ENCODE measurements at places on chromosomes 4 and X.
A peak's percentile ranks its signal among the peaks of the same experiment; 100 is the strongest.

DNA sequence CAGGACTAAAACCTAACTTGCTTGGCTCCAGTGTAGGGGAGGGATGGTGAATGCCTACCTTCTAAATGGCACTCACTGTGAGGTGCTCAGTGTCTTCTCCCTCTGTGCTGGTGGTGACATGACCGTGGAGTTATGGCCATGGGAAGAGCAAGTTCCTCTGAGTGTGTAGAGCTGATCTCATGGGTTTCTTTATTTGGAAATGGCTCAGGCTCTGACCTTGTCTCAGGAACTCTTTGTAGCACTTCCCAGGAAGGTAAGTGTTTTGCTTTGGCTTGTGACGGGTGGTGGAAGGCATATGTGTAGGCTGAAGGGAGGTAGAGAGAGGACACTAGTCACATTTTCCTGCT, 6.4 kb downstream of the MSN start:
- DNase-seq = no peak

GRCh38 chr4:20356565-20356964, 104.9 kb downstream of the SLIT2 start:
- peak; percentile 96 for DNase-seq

DNA sequence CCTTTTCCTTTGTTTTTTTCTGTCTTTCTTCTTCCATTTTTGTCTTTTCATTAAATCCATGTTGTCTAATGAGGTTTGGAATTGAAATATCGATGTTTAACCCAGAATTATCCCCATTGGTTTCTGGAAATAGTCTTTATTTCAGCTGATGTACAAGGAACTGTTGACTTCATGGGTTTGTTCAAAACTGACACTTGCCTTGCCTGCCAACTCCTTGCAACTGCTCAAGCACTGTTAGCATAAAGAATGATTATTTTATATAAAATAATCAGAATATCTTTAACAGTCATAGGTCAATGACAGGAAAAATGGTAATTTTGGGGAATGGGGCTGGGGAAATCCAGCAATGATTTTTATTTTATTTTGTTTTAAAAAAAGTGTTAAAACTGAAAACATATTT, 359.6 kb upstream of the LCORL start:
- no peak for DNase-seq

DNA sequence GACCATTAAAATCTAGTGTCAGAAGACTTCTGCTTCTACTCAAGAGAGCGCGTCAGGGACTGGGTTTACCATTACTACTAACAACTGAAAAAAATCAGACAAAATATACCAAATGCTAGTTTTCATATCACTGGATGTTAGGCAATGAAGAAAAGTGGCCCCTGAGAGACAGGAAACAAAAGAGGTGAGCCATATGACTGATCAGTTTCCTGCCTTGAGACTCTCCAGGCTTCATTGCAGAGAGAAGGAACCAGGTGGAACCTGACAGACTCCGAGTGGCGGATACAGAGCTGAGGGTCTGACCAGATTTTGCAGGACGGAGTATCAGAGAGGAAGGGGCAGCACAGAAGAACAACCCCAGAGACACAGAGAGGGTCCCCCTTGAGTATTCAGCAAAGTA, 86.3 kb downstream of the C4orf51 start:
- no peak for DNase-seq

GRCh38 chr4:65943076-65943475, 272.8 kb upstream of the EPHA5 start:
- no peak for DNase-seq

GRCh38 chr4:48187813-48188212, 53.8 kb upstream of the TXK start:
- no peak for DNase-seq

GRCh38 chr4:109238746-109239145, 63.7 kb downstream of the COL25A1 start:
- DNase-seq = no peak

DNA sequence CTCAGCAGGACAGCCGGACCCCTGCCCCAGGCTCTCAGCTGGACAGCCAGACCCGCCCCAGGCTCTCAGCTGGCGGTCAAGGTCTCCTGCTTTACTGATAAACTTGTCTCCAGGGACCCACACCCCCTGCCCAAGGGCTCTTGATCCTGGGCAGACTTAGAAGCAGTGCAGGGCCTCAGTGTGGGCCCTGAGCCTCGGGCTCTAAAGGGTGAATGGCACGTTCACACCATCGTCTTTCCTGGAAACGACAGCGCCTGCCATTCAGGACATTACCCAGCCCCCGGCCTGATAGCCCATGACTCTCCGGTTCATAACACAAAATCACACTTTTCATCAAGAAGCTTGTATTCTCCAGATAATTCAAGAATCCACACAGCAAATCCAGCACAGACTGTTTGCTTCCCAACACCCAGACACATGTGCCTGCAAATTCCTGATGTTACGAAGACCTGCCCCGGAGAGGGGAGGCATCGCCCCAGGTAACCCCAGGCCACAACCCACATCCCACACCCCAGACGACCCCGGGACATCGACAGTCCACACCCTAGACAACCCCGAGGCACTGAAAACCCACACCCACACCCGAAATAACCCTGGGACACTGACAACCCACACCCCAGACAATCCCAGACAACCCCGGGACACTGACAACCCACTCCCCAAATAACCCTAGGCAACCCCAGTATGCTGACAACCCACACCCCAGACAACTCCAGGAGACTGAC, 136.8 kb downstream of the FAM53A start:
- DNase-seq = no peak

GRCh38 chr4:13917015-13917414, 289.5 kb upstream of the BOD1L1 start:
- DNase-seq = no peak

DNA sequence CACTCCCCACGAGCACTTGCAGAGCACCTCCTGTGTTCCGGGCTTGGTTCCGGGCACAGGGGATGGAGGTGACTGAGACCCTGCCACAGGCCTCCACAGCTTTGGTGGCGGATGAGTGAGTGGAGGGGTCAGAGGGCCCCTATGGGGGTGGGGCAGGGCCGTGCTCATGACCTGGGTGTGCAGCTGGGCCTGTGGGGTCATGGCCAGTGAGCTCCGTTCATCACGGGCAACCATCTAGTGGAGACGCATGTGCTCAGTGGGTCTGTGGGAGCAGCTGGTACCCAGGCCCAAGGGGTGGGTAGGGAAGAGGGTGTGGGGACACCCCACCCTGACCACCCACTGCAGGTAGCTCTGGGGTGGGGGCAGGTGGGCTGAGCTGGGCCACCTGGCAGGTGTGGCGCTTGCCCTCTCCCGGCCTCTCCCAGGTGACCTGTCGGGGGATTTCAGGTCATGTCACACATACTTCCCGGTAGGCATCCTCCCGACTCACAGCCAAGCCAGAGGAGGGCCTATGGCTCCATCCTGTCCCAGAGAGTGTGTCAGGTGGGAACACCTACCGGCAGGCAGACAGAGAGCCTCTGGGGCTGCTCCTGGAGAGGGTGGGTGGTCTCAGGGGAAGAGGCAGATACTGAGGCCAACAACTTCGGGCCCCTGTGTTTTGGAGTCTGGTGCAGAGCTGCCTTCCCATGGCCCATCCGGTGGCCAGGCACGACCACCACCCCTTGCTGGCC, 3.6 kb downstream of the PSAPL1 start:
- no peak for DNase-seq

DNA sequence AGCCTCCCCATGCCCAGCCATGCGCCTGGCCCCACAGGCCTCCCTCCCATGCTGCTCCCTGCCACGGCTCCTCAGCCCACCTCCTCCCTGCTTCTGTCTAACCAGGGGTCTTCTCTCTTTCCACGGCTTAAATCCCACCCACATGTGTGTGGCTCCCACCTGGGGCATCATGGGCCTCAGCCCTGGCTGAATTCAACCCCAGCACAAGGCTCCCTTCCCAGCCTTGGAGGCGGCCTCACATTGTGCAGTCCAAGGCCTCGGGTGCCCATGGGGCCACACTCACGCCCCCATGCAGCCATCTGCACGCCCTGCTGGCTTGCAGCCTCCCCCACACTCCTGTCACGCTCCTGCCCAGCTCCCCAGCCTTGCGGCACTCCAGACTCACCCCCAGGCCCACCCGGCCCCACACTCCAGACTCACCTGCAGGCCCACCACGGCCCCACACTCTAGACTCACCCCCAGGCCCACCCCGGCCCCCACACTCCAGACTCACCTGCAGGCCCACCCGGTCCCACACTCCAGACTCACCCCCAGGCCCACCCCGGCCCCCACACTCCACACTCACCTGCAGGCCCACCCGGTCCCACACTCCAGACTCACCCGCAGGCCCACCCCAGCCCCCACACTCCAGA, 27.0 kb downstream of the MAEA start:
- DNase-seq = no peak

- no peak for DNase-seq
Measured at GRCh38 chr4:91256043-91256442, 1047.7 kb upstream of the GRID2 start.

- DNase-seq = no peak
Measured at GRCh38 chr4:182192511-182193181, 50.6 kb upstream of the TENM3 start.

DNA sequence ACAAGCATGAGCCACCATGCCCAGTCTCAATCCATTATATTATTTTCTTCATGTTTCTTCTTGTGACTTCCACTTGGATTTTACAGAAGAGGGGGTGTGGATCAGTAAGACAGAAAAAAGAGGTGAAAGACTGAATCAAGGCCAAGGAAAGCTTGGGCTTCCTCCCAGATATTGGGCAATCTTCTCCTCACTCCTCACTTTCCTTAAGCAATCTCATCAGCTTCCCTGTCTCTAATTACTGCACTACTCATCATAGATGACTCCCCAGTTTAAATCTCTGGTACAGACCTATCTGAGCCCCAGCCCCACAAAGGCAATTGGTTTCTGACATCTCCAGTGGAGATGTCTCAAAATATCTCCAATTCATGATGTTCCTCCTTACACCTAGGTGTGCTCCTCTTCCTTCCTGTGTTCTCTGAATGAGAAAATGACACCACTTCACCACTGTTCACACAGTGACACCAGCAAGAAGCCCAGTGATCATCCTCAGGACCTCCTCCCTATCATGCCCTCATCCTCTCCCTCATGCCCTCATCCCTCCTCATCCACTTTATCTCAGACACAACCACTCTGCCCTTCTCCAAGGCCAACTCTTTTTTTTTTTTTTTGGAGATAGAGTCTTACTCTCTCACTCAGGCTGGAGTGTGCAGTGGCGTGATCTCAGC, 44.8 kb upstream of the HERC6 start:
- no peak for DNase-seq

GRCh38 chr4:106238820-106239420, 77.1 kb downstream of the TBCK start:
- peak; percentile 5 for DNase-seq

GRCh38 chr4:16524406-16524805, 298.1 kb upstream of the TAPT1 start:
- DNase-seq = no peak

DNA sequence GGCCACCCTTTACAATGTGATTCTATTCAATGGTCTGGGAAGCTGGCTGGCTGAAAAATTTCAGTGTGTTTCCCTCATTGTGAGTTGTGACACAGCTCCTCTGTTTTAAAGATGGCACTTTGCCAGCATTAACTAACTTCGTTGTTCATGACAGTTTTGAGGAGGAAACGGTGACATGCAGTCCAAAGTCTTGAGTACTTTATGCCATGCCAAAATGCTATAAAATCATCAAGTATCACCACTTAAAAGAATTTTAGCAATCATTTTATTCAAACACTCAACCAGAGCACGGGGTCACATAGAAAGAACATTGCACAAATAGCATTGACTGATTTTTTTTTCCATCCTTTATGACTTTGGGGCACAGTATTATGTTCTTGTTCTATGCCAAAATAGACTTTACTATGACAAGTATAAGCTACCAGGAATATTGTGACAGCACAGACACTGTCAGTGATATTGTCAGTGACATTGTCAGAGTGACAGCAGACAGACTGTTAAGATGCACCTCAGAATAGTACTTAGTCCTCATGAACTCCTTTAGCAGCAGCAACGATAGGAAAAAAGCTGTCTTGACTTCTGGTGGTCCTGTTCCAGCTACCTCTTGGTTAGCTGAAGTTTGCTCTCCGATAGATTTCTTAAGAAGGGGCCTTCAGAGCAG, 46.7 kb downstream of the CXCL13 start:
- no peak for DNase-seq

- peak; percentile 14 for DNase-seq
Measured at GRCh38 chr4:82421796-82422560, 8.3 kb downstream of the HNRNPDL start.

DNA sequence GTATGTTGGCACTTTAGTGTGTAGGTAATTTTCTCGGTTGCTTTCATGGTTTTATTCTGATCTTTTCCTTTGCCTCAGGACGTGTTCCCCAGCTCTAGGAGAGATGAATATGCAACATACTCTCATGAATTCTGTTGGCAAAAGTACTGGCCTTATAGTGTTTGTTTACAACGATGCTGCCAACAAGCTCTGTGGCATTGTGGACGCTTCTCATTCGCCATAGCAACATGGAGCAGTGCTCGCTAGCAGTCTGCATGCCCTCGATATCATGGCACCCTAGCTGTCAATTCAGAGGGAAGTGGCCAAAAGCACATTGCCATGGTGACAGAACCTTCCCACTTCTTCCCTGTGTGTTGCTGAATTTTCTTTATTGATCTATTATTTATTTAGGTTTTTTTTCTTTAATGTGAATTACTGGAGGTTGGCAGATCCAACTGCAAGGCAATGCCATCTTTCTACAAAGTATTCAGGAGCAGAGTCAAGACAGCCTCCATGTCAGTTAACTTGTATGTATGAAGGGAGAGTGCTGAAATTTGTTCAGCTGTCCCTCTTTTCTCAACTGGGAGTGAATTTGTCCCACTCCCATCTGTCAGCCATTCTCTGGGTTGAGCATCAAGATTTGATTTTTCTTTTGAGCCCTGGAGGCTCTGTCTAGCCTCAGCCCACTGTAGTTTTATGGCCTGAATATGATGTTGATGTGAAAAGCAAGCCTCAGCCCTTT, 224.9 kb upstream of the VCX3A start:
- DNase-seq = no peak

DNA sequence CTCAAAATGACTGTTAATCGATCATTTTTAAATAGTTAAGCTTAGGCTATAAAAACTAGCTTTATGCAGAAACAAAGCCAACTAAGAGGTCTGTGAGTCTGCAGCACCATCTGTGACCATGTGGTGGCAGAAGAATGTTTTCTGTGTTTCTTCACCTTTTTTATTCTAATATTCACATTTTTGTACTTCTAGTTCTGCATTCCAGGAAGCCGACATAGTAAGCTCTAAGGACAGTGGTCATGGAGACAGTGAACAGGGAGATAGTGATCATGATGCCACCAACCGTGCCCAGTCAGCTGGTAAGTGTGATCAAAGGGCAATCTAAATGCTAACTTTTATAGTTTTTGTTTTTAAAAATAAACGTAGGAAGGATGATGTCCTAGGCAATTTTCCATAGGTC, 5.6 kb downstream of the PCDH10 start:
- DNase-seq = no peak

- DNase-seq = no peak
Measured at GRCh38 chrX:27008486-27008885, 454.7 kb downstream of the PPP4R3C start.
